Activated CD4-positive, alpha-beta T cell treated with anti-CD3 and anti-CD28 coated beads, Interleukin-2, amount 50 U/mL, for 4 hours (primary cell): ENCODE measurements at places on chromosomes 2 and 18.

DNA sequence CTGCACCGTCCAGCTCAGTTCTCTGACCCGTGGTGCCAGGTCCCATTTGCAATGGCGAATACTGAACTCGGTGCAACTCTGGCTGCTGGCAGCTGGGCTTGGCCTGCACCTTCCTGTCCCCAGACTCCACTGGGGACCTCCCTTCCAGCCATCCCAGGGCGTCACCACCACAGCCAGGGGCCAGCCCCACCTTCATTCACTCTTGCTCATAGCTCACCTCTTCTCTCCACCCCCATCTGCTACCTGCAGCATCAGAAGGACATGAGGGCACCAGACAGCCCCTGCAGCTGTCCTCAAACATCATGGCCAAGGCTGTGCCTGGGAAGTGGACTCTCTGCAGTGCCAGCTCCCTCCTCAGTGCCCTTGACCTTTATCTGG is 16.2 kb upstream of the ALPI start:
- no peak for DNase-seq

DNA sequence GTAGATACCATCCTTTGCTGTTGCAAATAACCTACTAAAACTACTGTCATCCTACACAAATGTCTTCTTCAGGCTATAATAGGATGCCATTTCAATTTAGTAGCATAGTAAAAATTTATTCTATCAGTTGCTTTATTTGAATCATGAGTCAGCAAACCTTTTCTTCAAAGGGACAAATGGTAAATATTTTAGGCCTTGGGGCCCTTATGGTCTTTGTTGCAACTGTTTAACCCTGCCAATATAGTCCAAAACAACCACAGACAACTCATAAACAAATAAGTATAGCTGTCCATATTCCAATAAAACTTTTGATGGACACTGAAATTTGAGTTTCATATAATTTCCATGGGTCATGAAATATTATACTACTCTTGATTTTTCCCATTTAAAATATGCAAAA is 54.0 kb upstream of the CCBE1 start:
- DNase-seq = no peak

DNA sequence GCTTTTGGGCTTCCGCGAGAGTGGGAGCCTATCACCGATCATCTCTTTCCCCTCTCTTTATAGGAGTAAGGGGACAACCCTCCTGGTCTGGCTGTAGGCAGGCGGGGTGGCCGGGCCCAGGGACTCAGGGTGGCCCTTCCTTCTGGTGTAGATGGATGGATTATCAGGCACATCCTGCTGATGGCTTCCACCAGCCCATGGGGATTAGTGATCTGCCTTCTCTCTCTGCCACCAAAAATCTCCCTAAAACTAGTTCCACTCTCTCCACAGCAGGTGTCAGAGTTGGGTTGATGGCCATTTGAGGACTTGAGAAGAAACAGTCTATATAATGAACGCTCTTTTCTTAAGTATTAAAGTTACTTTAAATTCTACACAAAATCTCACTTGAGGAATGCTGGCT is 37.4 kb downstream of the NCK2 start:
- no peak for DNase-seq

DNA sequence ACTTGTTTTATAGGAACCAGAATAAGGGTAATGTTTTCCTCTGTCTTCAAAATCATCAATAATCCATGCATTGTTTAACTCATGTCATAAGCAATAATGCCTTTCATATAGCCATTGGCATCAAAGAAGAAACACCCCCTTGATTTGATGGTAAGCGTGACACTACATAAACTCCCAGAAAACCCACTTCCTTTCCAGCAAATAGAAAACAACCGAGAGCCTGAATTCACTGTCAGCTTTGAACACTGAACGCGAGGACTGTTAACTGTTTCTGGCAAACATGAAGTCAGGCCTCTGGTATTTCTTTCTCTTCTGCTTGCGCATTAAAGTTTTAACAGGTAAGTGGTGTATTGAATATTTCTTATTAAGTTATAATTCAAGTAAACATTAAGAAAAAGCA is at the start of gene ICOS:
ICOS (plus strand) TSS at position 229 of the 400 bp plus-strand sequence; CDS start at position 281, 52 bp downstream.
- DNase-seq = no peak

GRCh38 chr2:168635065-168635577 is 167.3 kb upstream of the NOSTRIN start:
- no peak for DNase-seq

DNA sequence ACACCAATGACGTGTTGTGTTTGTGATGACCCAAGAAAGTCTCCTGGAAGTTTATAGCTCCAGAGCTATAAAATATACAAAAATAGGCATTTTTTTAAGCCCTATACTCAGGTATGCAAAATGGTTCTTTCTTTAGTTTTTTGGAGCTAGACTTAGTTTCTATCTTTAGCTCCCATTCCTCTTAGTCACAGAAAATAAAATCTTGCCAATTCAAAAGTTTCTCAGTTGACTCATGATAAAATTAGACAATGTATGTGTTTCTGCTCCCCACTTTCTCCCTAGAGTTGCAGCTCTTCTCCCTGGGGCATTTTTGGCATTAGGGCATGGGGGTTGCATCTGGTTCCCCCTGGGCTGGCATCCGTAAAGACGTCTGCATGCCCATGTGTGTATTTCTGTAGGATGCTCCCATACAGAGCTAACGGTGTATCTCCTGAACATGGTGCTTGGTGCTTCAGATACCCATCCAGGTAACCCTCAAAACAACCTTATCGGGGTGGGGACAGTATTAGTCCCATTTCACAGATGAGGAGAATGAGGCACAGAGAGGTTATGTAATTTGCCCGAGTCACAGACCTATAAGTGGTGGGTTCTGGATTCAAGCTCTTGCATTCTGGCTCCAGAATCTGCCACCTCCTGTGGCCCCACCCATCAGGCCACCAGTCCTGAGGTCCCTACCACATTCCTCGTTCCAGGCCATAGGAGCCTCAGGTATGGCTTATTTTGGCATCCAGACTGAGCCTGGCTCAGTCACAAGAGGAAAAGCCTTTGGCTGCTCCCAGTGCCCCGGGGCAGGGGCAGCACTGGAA is 43.1 kb upstream of the ASAP2 start:
- DNase-seq = no peak

DNA sequence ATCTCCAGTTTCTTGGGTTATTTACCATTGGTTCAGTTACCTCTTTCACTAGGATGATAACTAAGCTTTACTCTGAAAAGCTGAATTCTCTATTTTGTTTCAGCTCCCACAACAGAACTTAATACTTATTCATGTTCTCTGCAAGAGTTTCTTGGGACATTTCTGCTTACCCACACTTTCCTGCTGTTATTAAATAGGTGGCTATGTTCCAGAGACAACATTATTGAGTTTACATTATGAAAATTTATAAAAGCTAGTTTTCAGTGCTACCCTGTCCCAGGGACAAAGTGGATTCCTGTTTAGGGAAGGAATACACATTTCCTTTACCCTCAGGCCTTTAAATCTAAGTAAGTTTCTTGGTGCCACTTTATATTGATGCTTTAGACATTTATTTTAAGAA is 7.0 kb upstream of the GPD2 start:
- no peak for DNase-seq

DNA sequence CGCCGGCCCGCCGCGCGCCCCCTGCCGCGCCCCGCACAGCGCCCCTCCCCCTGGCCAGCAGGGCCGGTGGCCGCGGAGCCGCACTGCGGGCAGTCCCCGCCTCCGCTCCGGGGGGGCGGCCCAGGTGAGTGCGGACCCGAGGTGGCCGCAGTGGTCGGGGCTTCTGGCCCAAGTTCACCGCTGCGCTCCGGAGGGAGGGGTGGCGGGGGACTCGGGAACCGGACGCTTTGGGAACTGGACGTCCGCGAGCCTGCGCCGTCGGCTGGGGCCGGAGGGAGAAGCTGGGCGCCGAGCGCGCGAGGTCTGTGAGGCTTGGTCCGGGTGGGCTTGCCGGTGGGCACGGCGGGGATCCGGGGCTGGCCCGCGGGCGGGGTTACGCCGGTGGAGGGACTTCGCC is 591 bp upstream of the LDLRAD4 start:
- no peak for DNase-seq

GRCh38 chr2:160836755-160837154 is 323.5 kb upstream of the TANK start:
- DNase-seq = no peak

DNA sequence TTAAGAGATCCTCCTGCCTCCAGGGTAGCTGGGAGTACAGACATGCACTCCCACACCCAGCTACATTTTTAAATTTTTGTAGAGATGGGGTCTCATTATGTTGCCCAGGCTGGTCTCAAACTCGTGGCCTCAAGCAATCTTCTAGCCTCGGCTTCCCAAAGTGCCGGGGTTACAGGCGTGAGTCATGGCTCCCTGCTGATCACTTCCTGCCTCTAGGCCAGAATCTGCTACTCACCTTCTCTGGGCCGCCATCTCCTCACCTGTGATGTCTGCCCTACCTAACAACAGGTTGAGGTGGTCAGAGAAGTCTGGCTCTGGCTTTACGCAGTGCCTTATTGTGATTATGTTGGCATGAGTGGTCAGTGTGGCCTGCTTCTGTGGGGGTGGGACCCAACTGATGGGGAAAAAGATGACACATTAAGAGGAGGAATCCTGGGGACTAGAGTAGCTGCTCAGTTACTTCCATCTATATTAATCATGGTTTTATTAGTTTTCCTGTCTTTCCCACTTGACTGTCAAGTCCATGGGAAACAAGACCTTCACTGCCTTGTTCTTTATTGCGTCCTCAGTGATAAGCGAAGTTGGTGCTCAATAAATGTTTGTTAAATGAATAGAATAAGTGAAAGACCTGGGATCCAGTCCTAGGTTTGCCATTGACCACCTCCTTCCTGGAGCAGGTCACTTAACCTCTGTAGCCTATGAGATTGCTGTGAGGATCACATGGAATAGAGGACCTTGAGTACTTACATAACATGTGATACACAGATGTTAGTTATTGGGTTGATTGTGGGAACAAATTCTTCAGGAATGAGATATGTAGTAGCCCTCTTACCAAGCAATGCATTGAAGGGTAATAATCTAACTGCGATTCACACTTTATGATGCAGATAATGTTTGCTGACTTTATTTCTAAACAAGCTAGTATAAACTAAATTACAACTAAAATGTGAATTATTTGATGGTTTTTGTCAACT is 15.7 kb downstream of the KCTD1 start:
- DNase-seq = no peak

DNA sequence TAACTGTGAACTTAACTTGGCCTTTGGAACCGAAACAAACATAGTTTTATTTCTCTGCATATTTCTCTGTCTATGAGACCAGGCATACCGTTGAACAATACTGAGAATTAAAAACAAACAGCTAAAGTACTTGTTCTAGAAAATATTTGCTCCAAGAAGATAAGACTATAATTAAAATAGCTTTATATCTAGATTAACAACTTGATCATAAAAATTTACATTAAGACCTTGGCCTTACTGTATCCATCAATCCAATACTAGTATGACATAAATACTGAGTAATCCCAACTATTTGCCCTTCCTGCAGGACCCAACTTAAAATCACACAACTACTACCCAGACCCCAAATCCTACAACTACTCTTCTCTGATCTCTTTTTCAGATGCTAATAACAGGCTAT is 260.9 kb downstream of the RIT2 start:
- DNase-seq = no peak

GRCh38 chr2:118669654-118670053 is 177.8 kb downstream of the EN1 start:
- DNase-seq = no peak

DNA sequence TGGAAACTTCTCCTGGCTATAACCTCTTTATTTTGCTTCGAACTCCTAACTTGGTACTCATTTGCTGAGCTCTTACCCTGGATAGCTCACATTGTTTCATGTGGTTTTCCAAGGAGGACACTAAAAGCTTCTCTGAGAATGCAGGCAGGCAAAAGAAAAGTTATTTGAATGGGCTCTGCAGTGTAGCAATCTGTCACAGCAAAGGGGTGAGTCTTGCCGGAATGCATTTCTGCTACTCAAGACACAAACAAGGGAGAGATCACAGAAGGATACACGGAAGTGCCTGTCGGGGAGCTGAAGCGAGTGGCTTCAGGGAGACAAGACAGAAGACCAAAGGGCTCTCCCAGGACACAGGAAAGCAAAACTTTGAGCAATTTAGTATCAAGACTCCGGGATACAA is 265.4 kb downstream of the SS18 start:
- no peak for DNase-seq

DNA sequence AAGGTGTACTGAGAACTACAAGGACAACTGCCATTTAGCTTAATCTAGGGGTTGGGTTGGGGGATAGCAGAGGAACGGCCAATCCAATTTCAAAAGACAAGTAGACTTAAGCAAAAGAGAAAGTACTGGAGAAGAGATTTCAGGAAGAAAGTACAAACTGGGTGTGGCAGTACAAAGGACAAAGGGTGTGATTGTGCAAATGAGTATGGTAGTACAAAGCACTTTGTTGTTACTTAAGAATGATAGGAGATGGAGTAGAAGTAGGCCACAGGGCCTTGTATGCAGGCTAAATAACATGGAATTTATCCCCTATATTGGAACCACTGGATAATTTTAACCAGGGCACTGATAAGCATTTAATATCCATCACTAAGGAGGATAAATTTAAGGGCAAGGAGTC is 4.7 kb upstream of the ORC2 start:
- no peak for DNase-seq

DNA sequence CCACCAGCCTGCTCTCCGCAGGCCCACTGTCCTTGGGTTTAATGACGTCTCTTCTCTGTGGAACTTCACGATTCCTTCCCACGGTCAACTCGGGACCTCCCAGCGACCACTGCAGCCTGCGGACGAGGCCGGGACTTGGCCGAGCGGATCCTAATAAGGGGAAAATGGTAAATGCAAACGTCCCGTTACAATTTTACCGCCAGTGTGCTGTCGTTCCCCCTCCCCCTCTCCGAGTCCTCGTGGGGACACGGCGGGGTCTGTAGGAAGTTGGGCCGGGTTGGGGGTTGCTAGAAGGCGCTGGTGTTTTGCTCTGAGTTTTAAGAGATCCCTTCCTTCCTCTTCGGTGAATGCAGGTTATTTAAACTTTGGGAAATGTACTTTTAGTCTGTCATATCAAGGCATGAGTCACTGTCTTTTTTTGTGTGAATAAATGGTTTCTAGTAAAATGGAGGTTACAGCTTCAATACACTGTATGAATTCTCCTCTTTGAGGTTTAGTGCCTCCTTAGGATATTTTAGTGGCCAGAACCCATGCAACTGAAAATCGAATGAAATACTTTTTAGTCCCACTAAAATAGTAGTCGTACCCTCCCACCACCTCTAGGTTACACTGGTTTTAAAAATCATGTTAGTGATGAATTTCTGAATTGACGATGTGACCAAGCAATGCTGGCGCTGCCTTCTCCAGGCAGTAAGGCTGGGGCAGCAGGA is 2.3 kb downstream of the HOXD11 start:
- no peak for DNase-seq
